ENCODE measurements at places on chromosomes 3 and 15.

- DNase-seq: no peak
These were observed 15.8 kb downstream of the ESYT3 start for GRCh38 chr3:138450181-138450580.

DNA sequence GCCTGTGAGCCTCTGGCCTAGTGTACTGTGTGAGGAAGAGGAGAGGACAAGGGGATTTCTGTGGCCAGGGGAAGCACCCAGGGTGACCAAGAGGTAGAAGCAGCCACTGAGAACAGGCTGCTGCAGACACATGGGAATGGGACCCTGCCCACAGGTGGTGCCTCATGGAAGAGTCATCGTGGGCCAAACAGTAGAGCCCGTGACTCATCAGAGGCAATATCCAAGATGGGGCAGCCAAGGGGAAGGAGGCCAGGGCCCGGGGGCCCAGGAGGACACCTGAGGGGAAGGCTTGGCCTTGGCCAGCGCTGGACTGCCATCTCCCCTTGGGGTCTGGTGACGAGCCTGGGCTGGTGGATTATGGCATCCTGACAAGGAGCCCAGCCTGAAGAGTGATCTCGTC, 275.0 kb upstream of the LYSMD4 start:
- DNase-seq: no peak

- no peak for DNase-seq
These were observed 113.7 kb upstream of the NSMCE3 start for GRCh38 chr15:29383367-29383766.

- peak; percentile 18 for DNase-seq
These were observed 111.7 kb downstream of the NUP210 start for GRCh38 chr3:13308380-13308801.

DNA sequence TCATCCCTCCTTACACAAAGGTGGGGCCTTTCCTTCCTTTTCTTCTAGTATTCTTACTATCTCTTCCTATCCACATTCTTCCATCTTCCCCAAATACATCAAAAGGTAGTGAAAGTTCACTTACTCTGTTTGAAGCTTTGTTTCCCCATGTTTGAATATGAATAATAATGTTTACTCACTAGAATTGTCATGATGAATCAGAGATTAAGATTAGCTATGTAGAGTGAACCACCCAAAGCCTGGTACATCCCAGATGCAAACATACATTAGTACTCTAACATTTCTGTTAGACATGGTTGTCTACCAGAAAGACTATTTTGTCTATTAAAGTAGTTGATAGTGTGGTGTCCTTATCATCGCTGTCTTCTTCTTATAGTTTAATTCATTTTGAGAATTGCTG, 327.1 kb upstream of the TBC1D5 start:
- no peak for DNase-seq

DNA sequence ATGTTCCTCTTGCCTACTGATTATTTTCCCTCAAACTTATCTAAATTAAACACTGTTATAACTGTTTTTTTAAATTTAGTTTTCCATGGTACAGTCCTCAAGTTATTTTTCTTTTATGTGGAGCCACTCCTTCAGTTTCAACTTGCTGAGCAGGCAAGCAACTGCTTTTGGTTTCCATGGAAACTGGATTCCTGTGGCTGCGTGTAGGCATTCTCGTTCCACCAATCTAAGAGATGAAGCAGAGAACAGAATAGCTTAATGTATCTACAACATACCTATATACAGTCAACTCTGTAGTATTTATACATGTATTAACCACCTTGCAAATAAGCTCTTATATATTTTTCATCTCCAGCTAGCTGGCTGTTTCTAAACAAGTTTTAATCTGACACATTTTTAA, 25.8 kb upstream of the ANXA2 start:
- peak; percentile 94 for DNase-seq

DNA sequence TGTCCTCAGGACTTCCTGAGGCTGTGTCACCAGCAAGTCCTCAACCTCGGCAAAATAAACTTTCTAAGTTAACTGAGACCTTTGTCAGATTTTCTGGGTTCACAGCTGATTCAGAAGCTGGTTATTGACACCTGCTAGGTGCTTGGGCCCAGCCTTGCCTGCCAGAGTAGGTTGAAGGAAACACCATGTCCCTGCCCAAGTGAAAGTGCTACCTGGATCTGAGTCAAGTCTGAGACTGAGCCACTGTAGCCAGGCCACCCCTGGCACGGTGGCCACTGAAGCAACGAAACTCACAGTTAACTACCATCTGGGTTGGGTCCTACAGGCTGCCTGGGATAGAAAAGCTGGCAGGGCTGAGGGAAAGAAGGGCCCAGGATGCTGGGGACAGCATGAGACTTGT, 8.2 kb downstream of the HYAL2 start:
- DNase-seq: no peak

GRCh38 chr3:67093305-67093704, 95.2 kb downstream of the KBTBD8 start:
- peak; percentile 50 for DNase-seq

DNA sequence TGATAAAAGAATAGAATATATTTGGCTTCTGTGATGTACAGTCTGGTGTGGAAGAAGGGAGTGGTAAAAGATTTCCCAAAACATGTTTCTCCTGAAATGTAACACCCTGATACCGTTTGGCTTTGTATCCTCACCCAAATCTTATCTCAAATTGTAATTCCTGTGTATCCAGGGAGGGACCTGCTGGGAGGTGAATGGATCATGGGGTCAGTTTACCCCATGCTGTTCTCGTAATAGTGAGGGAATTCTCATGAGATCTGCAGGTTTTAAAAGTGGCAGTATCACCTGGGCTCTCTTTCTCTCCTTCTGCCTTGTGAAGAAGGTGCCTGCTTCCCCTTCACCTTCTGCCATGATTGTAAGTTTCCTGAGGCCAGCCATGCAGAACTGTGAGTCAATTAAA, 1070.8 kb downstream of the IGSF11 start:
- DNase-seq: no peak
